ENCODE measurements at places on chromosomes 7 and 10.

DNA sequence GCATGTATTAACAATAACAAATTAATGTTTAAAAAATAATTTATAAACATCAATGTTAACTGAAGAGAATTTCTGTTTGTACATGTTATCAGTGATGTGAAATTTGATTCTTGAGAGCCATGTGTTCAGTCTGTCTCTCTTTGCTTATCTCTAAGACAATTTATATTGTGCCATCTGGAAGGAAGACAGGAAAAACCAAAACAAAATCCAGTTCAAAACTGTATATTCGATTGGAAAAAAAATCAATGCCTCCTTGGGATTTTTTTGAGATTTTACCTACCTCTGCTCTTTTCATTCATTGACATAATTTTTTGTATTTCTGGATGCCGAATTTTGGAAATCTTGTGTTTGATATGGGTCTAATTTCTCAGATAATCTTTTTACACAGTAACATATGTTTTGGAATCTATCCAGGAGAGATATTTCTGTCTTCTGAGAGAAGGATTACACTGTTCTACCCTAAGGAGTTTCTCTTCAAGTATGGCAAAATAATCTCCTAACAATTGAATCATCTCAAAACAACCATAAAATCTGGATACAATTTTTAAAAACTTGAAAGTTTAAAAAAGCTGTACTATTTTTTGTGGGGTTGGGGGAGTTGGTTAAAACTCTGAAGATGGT, 311.9 kb upstream of the GNAI1 start:
- DNase-seq: no peak

DNA sequence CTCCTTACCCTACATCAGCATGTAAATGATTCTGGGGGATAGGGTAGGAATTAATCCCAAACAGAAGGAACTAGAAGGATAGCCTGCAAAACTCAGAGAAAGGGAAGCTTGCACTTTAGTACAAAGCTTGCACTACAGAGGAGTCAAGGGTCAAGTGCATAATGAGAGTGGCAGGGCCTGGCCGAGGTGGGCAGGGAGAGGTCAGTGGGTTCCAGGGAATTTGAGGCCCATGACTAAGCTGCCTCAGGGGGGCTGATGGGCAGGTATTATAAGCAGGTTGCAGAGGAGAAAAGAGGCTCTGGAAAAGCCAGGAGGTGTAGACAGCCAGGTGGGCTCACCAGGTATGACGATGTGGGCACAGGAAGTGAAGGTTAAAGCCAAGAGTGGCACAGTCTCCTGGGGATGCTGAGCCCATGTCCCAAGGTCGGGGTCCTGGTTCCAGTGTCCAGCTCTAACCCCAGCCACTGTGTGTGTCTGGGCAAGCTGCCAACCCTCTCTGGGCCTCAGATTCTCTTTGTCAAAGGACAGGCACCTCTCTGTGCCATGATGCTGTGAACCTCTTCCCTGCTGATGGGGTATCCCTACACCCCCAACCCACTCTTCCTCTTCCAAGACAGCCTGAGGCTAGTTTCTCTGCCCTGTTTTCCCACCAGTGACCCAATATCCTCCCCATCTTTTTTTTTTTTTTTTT, 32.0 kb upstream of the ELN start:
- no peak for DNase-seq

- DNase-seq: no peak
Observed at GRCh38 chr7:27124902-27125689, 5.5 kb downstream of the HOXA4 start.

- DNase-seq: no peak
Observed at GRCh38 chr7:85341121-85341520, 154.3 kb upstream of the SEMA3D start.

DNA sequence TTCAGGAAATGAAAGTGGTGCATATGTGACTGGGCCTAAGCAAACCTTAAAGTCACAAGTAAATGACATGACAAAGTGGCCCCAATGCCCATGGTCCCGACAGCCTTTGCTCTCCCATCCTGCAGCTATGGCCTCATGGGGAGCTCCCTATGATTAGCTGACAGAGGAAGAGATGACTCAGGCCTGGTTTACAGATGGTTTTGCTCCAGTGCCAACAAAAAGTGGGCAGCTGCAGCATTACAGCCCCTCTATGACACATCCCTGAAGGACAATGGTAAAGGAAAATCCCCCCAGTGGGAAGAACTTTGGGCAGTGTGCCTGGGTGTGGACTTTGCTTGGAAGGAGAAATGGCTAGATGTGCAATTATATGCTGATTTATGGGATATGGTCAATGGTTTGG, 105.1 kb upstream of the ADCY1 start:
- no peak for DNase-seq
